ENCODE measurements at places on chromosomes 12 and 14.

DNA sequence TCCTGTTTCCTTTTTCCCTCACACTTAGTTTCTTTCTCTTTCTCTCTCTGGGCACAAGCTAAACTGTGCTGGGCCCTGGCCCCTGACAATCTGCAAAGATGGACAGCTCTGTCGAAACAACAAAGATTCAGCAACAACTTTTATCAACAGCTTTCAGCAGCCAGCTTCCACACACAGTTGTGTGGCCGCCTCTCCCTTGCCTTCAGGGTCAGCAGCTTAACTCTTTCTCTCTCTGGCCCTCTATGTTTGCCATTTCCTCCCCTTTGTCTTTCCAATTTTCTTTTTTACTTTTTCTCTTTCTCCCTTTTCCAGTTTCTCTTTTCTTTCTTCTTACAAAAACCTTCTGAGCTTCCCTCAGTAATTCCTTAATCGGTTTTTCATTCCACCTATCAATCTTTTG, 43.3 kb downstream of the IQSEC3 start:
- no peak for DNase-seq

DNA sequence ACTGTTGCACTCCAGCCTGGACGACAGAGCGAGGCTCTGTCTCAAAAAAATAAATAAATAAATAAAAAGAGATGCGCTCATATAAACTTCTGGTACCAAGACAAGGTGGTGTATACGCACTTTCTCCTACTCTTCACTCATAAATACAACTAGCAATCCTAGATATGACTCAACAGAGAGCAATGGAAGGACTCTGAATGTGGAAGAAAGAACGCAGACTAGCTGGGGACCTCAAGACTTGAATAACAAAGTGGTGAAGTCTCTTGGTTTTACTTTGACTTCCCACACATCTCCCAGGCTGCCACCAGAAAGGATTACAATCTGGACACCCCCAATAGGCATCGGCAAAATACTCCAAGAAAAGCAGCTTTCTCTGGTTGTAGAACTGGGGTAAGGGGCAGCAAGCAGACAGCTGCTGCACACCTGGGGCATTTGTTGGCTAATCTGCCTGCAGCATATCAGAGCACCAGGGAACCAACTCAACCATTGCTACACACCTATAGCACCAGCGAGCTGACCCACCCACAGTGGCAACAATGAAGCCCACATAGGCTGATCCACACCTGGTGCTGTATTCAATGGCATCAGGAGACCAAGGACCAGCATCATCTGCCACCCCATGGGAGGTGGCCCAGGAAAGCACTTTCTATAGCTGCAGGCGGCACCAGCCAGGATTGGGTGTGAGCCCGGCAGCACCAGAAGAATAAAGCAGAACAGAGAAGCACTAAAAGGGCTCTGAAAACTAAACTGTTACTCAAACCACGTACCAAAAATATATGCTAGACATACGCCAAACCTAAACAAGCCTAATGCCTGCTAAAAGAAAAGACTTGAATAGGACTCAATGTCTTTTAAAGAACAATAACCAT, 1231.7 kb upstream of the TMEM132C start:
- no peak for DNase-seq

GRCh38 chr14:64296561-64296960, 2.4 kb upstream of the ESR2 start:
- DNase-seq = no peak

GRCh38 chr14:75005357-75005756, 2.6 kb downstream of the EIF2B2 start:
- DNase-seq = no peak

GRCh38 chr12:110280392-110280778, 662 bp upstream of the ATP2A2 start:
- peak; percentile 26 for DNase-seq

- DNase-seq = no peak
These were observed 8.8 kb upstream of the IFI27 start for GRCh38 chr14:94101748-94102147.

GRCh38 chr12:118060301-118061010, 523 bp downstream of the WSB2 start:
- no peak for DNase-seq

GRCh38 chr12:89960011-89960507, 251.4 kb upstream of the ATP2B1 start:
- DNase-seq = no peak

GRCh38 chr12:66901138-66901932, 222.5 kb upstream of the GRIP1 start:
- DNase-seq = no peak

GRCh38 chr12:120799243-120800045, 73.8 kb downstream of the ACADS start:
- DNase-seq = no peak

DNA sequence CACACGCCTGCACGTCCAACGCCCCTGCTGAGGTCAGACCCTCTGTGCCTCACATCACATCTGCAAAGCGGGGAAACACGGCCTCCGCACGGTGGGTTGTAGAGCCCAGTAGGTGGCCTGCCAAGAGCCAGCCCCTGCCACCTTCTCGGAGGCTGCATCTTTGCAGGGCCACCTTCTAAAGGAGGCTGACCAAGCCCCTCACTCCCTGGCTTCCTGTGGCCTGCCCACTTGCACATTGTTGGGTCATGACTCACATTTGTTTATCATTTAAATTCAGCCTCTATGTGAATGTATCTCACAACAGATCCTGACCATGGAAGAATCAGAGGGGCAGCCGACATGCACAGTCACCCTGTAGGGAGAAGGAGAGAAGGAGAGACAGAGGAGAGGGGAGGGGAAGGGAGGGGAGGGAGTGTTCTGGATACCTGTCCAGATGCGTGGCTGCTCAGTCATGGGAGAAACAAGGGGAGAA, 319.5 kb upstream of the DIO3 start:
- DNase-seq = no peak

GRCh38 chr14:100429537-100429936, 106.4 kb downstream of the SLC25A47 start:
- no peak for DNase-seq

DNA sequence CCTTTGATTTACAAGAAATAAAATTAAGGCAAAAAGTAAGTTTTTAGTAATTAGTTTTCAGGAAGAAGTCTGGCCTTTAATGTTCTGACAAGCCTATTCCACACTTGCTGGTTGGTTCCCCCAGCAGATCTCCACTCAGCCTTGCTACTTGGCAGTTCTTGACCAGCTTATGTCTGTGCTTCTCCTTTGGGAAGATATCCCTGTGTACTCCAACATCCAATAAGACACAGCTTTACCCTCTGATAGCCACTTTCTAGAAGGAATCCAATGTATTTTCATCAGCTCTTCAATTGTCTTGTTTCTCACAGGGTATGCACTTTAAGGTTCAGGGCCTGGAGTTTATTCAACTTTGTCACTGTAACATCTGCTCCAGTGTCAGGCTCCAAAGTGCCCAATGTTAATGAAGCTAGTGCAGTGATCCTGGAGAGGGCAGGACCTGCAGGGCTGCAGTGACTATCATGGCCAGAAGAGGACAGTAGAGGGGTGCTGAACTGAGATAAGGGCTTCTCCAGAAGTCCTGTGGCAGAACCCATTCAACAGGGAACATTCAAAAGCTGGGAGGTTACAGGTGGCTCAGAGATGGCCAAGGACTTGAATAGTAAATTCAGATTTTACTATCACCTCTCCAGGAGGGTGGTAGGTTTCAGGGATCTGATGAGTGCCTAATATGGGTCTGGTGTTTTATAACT, 22.9 kb downstream of the JKAMP start:
- DNase-seq = no peak

- no peak for DNase-seq
These were observed 7.8 kb downstream of the SH2B3 start for GRCh38 chr12:111413442-111414086.

DNA sequence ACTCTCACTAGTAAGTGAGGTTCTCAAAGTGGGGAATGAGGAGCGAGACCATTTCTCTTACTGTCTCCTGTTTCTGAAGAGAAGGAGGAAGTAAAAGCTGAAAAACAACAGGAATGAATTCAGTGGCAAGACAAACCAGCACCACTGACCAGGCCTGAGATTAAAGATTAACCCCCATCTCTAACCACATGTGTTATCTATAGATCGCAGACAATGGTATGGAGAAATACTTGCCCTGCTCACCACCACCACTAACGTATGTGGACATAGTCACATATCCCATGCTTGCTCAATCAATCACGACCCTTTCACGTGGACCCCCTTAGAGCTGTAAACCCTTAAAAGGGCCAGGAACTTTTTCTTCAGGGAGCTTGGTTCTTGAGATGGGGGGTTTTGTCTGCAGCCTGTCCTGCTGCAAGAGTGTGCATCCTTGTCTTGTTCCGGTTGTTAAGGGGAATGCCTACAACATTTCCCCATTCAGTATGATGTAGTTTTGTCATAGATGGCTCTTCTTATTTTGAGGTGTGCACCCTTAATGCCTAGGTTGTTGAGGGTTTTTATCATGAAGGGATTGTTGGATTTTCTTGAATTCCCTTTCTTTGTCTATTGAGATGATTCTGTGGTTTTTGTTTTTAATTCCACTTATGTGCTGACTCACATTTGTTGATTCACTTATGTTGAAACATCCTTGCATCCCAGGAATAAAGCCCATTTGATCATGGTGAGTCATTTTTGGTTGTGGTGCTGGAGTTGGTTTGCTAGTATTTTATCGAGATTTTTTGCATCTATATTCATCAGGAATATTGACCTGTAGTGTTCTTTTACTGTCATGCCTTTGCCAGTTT, 698.8 kb upstream of the LMO3 start:
- no peak for DNase-seq

- DNase-seq = no peak
These were observed 451.4 kb upstream of the PDE3A start for GRCh38 chr12:19916974-19917373.

DNA sequence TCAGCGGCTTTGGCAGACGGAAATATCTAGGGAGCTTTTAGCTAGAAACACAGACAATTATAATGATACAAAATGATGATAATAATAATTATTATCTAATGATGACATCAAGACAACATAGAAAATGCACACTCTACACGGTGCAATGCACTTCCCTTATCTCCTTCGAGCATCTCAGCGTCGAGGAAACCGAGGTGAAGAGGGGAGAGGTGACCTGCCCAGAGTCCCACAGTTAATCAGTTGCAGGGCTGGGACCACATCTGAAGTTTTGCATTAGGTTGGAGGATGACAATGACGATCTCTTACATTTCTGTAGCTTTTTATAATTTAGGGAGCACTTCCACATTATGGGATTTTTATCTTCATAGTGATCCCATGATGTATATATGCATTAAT, 130.2 kb downstream of the PAPOLA start:
- DNase-seq = no peak

- no peak for DNase-seq
These were observed 118.6 kb downstream of the PLXNC1 start for GRCh38 chr12:94266796-94267536.

DNA sequence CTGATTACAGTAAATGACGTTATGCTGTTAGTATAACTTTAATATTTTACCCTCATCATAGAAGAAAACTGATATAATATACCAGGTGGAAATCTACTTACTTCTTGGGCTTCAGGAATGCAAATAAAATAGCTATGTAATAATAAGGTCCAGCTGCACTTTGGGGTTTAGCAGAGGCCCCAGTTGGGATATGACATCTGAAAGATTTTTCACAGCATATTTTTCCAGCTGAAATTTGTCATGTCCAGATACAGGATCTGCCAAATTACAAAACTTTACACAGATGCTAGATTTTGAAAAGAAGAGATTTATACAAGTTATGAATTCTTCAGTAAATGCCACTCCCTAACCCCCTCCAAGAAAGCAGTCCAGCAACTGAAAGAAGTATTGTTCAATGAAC, 29.2 kb upstream of the DCN start:
- no peak for DNase-seq

DNA sequence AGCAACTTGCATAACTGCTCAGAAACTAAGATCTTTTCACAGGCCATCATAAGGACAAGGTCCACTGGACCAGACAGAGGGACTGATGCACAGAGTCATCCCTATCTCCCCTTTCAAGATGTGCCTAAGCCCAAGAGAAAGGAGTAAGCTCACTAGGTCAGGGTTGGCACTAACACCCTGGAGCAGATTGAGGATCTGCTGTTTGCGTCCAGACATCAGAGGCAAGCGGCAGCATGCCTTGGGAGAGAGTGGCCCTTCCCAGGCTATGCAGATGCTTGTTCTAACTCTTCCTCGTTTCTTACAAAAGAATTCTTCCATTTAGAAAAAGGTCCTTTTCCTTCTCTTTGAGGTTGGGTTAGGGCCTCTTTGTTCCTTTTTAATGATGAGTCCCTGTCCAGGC, 187.2 kb downstream of the KCNA5 start:
- DNase-seq = no peak

- no peak for DNase-seq
These were observed 152.7 kb downstream of the ANO2 start for GRCh38 chr12:5792343-5792742.

GRCh38 chr14:92587700-92588085, 74.1 kb downstream of the RIN3 start:
- no peak for DNase-seq

DNA sequence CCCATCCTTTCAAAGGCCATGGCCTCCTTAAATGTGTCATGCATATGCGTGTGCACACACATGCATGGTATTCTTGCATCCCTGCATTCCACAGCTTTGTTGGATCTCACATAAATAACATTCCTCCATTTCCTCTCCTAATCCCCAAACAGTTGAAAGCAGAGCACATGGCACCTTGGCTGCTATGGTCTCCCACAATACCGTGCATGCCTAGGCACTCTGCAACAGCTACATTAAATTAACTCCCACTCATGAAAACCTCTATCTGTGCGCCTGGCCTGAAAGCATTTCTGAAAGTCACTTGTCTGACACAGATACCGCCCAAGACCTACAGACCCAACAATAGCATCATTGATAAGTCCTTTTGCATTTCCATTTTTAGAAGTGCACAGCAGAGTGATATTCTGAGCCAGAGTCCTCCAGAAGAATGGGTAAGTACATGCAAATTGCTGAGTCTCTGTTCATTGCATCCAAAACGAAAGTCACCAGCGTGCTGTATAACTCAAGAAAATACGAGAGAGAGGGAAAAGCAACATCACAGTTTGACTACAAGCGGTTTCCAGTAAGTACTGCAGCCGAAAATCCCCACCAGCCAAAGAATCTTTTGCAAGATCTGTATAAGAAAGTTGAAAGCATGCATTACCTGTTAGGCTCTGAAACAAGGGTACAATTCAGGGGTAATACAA, 436 bp downstream of the ASB2 start:
- no peak for DNase-seq

- DNase-seq = no peak
These were observed 1077.0 kb downstream of the LRFN5 start for GRCh38 chr14:42683707-42684106.

GRCh38 chr12:102454808-102455760, 25.3 kb downstream of the IGF1 start:
- no peak for DNase-seq

Measured in stimulated activated CD4-positive, alpha-beta T cell treated with anti-CD3 and anti-CD28 coated beads, Interleukin-1b, Interleukin-23, amount 100 ng/mL, for 24 hours (primary cell).